NCI-H510A (cell line): ENCODE measurements at places on chromosomes 7 and 10.

DNA sequence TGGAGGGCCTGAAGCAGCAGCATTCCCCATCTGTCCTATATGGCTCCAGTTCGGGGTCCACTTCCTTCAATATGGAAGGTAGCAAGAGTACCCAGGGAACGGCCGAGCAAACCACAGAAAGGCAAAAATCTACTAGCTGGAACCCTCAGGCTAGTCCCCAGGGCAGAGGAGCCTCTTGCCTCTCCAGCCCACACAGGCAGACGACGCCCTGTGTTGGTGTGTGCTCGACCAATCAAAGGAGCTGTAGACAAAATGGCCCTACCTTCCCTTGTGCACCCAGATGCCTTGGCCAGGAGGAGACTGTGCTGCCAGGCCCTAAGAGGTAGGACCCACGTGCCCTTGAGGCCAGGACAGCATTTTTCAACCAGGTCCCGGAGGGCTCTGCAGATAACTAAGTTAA, 91.5 kb downstream of the FAM53B start:
- DNase-seq, result no peak

DNA sequence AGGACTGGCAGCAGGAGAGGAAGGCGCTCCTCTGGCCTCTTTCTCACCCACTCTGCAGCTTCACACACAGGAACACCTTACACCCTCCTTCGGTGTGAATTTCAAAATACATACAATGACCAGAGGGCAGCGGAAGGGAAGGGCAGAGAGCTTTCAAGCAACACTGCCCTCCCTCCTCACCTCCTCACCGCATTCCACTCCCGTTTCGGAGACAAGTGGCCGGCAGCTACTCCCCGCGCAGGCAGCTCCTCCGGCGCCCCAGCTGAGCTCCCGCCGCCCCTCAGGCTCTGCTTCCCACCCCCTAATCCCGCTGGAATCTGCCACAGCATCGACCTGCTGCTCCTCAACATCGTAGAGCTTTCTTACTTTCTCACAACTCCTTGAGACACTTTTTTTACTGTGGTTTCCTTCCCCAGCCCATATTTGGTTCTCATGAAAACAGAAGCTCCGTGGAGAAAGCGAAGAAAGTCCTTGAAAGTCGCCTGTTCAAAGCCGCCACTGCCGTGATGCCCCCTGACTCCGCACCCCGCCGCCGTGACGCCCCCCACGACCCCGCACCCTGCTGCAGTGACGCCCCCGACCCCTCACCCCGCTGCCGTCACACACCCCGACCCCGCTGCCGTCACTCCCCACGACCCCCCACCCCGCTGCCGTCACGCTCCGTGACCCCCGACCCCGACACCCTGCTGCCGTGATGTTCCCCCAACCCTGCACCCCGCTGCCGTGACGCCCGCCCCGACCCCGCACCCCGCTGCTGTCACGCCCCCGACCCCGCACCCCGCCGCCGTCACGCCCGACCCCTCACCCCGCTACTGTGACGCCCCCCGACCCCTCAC, 14.6 kb upstream of the GPER1 start:
- DNase-seq, result no peak

- no peak for DNase-seq
These were observed 9.8 kb downstream of the VSIR start for GRCh38 chr10:71763352-71764127.

DNA sequence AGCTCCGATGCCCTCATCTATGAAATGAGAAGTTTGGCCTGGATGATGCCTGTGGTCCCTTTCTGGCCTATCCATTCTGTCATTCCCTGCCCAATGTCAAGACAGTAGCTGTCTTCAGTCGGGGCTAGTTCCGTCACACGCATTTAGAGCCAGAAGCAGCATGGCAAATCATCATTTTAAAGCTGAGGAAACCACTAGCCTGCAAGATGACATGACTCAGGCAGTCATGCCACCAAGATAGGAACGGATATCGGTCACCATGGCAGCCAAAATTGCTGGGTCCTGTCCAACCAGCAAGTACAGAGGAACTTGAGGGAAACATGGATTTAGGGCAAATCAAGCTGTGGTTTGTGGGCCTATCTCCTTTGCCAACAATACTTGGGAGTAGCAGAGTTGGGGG, 64.5 kb upstream of the MRLN start:
- DNase-seq, result no peak

GRCh38 chr7:128933180-128933891, 4.4 kb upstream of the IRF5 start:
- no peak for DNase-seq

GRCh38 chr10:88110822-88111221, 247.4 kb downstream of the PTEN start:
- no peak for DNase-seq

DNA sequence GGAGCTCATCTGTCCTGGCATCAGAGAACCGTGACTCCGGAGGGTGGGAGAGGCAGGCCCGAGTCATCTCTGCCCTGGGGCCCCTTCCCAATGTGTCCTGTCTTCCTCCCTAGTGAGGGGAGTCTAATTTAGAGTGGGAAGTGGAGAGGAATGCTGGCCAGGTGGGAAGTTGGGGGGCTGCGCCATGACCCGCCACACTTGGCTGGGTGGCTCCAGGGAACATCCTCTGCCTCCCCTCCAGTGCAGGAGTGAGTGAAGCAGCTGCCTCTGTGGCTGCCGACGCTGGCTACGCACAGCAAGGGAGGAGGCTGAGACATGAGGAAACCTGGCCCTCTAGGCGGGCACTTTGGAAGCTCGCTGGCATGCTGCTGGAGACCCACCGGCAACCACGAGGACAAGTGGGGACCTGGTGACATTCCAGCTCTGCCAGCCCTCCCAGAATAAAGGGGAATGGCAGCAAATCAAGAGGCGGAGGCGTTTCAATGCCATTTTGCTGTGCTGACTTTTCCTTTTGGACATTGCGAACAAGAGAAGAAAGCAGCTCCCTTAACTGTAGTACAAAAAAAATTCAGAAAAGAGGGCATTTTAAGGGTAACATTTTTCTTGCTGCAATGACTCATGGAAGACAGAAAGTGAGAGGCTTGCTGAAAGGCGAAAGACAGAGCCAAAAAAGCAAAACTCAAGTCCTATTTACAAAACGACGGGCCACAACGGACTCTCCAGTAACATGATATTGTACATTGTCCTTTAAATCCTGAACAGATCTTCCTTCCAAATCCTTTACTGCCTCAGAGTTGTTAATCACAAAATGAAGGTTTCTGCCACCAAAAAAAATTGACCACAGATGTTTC, 121.2 kb upstream of the PITRM1 start:
- DNase-seq, result no peak

GRCh38 chr7:90584378-90584777, 11.7 kb upstream of the CDK14 start:
- no peak for DNase-seq

DNA sequence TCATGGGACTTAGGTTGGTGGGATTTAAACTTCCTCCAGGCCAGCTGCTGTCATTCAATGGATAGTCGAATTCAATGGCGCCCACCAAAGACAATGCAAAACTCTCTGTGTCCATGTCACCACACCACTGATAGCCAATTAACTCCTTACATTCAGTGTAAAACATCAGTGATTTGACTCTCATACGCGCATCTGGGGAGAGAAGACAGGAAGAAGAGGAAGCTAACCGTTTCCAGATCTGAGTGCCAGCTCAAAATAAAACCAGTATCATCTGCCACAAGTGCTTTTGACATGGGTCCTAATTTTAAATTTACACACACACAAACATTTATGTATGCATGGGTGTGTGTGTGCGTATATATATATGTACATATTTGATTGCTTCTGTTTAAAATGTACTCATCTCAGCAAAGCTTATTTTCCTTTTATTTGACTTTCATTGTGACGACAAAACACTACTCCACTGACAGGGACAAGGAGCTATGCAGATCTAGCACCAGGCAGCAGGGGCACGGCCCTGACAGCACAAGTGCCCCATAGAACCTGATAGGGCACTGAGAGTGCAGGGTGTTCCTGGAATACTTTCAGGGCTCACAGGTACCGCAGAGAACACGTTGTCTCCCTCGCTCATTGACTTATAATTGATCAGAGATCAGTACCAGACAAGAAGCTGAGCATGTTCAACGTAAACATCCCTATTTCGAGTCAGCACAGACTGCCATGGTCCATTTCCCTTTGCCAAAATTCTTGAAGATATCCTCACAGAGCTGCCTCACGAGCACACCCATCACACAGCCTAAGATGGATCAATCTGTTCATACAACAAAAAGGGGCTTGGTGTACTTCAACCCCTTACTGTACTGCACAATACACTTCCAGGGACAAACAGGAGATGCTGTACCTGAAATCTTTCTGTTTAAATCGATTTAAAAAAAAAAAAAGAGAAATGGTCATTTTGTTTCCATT, 176.1 kb downstream of the COBL start:
- peak; percentile 39 for DNase-seq

- DNase-seq, result no peak
These were observed 227.1 kb downstream of the KCNMA1 start for GRCh38 chr10:77410523-77410922.

DNA sequence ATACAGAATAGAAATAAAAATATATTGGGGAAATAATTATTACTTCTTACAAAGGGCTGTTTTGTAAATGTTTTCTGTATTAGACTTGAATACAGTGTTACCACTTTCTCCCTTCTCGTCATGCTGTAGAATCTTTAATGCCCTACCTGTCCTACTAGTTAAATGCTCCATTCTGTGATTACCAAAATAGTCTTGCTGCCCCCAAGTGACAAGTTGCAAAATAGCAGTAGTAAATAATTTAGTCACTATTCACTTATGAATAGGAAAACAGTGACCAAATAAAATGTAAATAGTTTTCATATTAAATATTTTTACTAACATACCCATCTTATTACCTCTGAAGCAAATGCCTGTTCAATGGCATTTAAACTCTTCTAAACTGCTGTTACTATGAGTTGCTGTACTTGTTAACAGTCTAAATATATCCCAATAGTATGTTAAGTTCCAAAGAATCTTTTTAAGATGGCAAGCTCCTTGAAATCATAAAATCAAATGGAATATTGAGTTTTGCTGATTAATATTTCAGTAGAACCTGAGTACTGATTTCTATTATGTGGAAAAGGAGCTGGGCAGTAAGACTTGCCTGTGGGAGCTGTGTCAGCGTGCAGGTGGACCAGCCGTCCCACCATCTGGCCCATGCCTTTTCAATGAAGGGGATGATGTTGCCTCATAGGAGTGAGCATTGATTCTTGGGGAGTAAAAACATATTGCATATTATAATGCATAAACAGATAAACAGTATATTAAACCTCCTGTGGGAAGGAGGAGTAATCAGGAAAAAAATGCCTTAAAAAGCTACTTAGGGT, 18.1 kb upstream of the OIT3 start:
- DNase-seq, result no peak

- no peak for DNase-seq
These were observed 24.0 kb downstream of the AGK start for GRCh38 chr7:141575164-141575563.

DNA sequence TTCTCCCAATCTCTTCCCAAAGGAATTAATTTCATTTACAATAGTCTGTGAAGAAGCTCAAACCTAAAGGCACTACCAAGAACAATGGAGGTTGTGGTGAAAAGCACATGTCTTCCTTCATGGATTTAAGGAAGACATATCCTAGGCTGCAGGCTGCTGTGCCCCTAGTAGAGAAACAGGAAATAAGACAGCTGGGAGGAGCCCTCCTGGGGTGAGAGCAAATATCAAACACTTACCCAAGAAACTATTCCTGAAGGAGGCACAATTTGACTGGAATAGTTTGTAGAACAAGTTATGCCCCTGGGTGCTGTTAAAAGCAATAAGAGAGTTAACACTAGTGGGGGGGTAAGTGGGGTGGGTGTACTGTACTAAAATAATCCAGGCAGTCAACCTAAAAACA, 30.1 kb downstream of the PDZD8 start:
- no peak for DNase-seq

GRCh38 chr7:154990964-154991540, 11.9 kb downstream of the PAXIP1 start:
- DNase-seq, result no peak

GRCh38 chr10:97067716-97068391, 117.9 kb downstream of the SLIT1 start:
- DNase-seq, result no peak

DNA sequence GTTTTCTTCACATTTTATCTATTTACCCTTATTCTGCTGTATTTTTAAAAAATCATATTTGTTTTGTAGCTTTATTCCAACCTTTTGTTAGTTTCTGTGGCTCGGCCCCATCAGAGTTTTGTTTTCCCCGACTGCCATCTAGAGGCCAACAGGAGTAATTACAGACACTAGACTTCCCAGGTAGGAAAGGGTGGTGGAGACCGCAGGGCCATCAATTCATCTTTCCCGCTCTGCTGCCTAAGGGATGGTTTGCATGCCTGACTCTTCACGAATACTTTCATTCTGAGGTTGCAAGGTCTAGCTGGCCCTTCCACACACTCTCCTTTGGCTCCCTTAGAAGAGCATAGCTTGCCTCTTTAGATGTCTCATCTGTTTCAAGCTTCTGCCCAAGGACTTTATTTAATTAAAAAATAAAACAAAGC, 38.3 kb downstream of the LYZL2 start:
- no peak for DNase-seq

GRCh38 chr7:4794591-4795350, 19.3 kb downstream of the AP5Z1 start:
- no peak for DNase-seq

- DNase-seq, result no peak
These were observed 24.2 kb downstream of the TRIL start for GRCh38 chr7:28933846-28934320.

- no peak for DNase-seq
These were observed 119.3 kb downstream of the SRPK2 start for GRCh38 chr7:105269397-105269796.

DNA sequence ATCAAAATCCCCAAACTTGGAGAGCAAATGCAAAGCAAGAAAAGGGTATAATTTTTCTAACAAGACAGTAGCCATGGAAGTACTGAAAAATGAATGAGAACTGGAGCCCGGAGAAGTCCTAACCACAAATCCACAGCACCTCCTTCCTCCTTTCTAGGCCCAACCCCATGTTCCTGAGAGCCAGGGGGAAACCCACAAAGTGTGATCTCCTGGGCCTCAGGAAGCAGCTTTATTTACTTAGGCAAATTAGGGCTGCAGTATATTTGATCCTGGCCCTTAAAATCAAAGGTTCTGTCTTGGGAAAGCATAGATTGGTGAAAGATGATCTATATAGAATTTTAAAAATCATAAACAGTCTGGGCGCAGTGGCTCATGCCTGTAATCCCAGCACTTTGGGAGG, 103.0 kb downstream of the DOCK4 start:
- DNase-seq, result no peak

DNA sequence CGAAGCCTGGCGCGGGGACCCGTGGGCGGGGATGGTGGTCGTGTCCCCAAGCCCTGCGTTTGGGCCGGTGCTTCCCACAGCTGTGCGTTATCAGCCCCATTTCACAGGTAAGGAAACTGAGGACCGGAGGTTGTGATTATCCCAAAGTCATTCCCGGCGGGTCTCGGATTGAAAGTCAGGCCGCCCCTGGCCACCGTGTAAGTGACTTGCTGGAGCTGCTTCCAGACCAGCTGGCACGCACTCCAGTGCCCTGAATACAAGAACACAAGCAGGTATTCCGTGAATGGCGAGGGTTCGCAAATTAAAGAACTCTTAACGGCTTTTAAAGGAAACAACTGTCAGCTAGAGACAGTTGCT, 675 bp upstream of the ATE1 start:
- DNase-seq, result no peak
